CD8-positive, alpha-beta memory T cell (primary cell): ENCODE measurements at places on chromosomes 4 and X. TPM values are rescaled to one million over a fixed set of nuclear protein-coding genes. Genes with fewer than 3 reads are reported as not detected.

Gene MAGEB1
- total RNA-seq, result not detected

GRCh38 chrX:67892401-67892800, 348.6 kb downstream of the AR start:
- no peak overlapping the region for H3K4me3 ChIP-seq
- no peaks in the 10 kb centered on the region for H3K36me3 ChIP-seq

DNA sequence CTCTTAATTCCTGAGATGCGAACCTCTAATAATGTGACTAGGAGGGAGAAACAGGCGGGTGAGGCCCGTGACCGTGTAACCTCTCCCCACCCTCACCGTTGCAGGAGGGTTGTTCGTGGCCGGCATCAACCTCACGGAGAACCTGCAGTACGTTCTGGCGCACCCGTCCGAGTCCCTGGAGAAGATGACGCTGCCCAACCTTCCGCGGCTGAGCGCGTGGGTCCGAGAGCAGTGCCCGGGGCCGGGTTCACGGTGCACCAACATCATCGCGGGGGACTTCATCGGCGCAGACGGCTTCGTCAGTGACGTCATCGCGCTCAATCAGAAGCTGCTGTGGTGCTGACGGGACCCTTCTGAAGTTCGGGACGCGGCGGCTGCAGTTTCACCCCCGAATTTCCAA, 17.8 kb downstream of the PLCXD1 start:
- no peaks in the 10 kb centered on the region for H3K4me1 ChIP-seq
- H3K27me3 ChIP-seq, result no peaks in the 10 kb centered on the region
- no peaks in the 10 kb centered on the region for H3K36me3 ChIP-seq
- no peak for DNase-seq

DNA sequence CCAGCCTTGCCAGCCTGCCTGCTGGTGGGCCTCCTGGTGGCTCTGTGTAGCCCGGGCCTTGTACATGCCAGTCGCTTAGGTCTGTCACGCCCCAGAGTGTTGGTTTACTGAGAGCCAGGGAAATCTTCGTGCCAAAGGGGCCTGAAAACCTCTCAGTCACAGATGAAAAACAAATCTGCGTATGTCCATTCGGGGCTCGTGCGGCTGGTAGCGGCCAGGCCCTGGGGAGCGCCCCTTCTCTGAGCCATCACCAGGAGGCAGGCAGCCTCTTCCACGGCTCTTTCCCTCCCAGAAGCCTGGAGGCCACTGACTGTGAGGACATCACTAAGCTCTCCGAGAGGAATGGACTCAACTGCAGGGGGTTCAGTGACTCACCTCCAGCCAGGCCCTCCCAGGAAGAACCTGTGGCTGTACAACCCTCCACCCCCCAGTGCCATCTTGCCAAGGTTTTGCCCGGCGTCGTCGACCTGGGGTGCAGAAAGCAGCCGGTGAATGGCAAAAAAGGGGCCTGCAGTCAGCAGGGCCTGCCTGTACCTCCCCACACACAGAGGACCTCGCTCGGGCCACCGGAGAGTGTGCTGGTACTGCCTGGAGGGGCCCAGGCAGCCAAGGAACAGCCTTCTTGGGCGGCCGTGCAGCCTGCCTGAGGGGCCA, 162.2 kb downstream of the BCOR start:
- DNase-seq, result no peak
- H3K36me3 ChIP-seq, result no peaks in the 10 kb centered on the region
- H3K4me1 ChIP-seq, result peaks cover 6% of the 10 kb centered on the region
- H3K27me3 ChIP-seq, result no peaks in the 10 kb centered on the region
- no peak overlapping the region for H3K27ac ChIP-seq

GRCh38 chr4:121717680-121718237, 21.0 kb upstream of the ANXA5 start:
- no peaks in the 10 kb centered on the region for H3K4me1 ChIP-seq
- H3K27ac ChIP-seq, result no peak overlapping the region
- no peak for DNase-seq
- no peak overlapping the region for H3K4me3 ChIP-seq
- no peaks in the 10 kb centered on the region for H3K27me3 ChIP-seq

GRCh38 chr4:48157271-48157670, 23.2 kb upstream of the TXK start:
- no peak overlapping the region for H3K27ac ChIP-seq
- DNase-seq, result no peak
- no peaks in the 10 kb centered on the region for H3K4me1 ChIP-seq
- H3K4me3 ChIP-seq, result no peak overlapping the region
- H3K27me3 ChIP-seq, result no peaks in the 10 kb centered on the region

Gene ASB11
- total RNA-seq, result not detected

DNA sequence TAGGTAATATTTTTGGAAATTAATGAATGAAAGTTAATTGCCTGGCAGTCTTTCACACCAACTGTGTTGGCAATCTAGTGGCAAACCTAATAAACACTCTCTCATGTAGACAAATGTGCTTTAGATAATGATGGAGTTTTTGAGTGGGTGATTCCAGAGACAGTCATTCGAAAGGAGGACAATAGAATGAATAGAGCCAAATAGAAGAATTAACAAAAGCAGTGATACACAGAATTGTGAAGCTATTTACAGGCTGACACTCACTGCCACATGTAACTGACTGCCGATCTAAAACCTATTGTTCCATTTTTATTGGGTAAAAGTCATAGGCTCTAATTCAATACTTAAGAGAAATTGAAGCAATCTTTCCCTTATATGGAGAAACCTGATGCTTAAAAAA, 338.5 kb downstream of the PCDH7 start:
- H3K4me3 ChIP-seq, result no peak overlapping the region
- H3K27me3 ChIP-seq, result no peaks in the 10 kb centered on the region
- no peak overlapping the region for H3K27ac ChIP-seq
- no peaks in the 10 kb centered on the region for H3K4me1 ChIP-seq

Gene NOX1
- total RNA-seq, result not detected

Gene FGF5
- total RNA-seq, result not detected

DNA sequence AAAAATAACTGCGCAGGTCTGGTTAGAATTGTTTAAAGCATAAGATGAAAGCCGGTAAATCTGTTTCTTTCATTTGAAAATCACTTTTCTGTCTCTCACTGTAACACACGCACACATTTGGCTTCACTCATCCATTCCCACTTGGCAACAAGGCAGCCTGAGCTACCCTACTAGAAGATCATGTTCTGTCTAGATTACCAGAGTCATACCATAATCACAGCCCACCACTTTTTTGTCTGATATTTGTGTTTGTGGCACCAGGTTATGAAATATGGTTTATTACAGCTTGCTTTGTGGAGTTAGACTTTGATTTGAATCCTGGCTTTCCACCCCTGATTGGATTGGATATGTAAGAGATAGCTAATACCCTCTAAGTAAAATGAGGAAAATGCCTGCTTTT, 2.2 kb downstream of the USO1 start:
- no peaks in the 10 kb centered on the region for H3K27me3 ChIP-seq
- no peak for DNase-seq
- H3K4me3 ChIP-seq, result peak overlapping the region; percentile 36
- no peak overlapping the region for H3K27ac ChIP-seq

- H3K4me3 ChIP-seq, result no peak overlapping the region
- H3K36me3 ChIP-seq, result no peaks in the 10 kb centered on the region
- DNase-seq, result no peak
Observed at GRCh38 chr4:110068248-110068647, 130.2 kb downstream of the ELOVL6 start.

GRCh38 chrX:22268706-22269105, 4.0 kb upstream of the CBLL2 start:
- no peaks in the 10 kb centered on the region for H3K4me1 ChIP-seq
- DNase-seq, result no peak
- no peak overlapping the region for H3K27ac ChIP-seq
- no peaks in the 10 kb centered on the region for H3K27me3 ChIP-seq
- no peak overlapping the region for H3K4me3 ChIP-seq
- H3K36me3 ChIP-seq, result no peaks in the 10 kb centered on the region

GRCh38 chrX:77953302-77953701, 16.1 kb downstream of the PGAM4 start:
- no peak for DNase-seq
- no peak overlapping the region for H3K27ac ChIP-seq
- H3K36me3 ChIP-seq, result no peaks in the 10 kb centered on the region
- no peaks in the 10 kb centered on the region for H3K4me1 ChIP-seq
- no peaks in the 10 kb centered on the region for H3K27me3 ChIP-seq
- no peak overlapping the region for H3K4me3 ChIP-seq

DNA sequence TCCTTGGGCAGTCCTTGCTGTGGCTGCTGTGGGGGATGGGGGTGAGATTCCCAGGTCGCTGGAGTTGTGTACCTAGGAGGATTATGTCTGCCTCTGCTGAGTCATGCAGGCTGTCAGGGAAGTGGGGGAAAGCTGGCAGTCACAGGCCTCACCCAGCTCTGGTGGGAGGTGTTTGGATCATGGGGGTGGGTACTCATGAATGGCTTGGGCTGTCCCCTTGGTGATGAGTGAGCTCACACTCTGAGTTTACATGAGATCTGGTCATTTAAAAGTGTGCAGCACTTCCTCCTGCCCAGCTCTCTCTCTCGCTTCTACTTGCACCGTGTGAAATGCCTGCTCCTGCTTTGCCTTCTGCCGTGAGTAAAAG, 24.6 kb upstream of the PDLIM3 start:
- H3K4me3 ChIP-seq, result no peak overlapping the region
- DNase-seq, result no peak
- no peaks in the 10 kb centered on the region for H3K27me3 ChIP-seq
- H3K4me1 ChIP-seq, result no peaks in the 10 kb centered on the region

GRCh38 chr4:102036619-102037376, 246.3 kb downstream of the BANK1 start:
- H3K4me3 ChIP-seq, result no peak overlapping the region
- no peaks in the 10 kb centered on the region for H3K4me1 ChIP-seq
- no peak overlapping the region for H3K27ac ChIP-seq
- H3K27me3 ChIP-seq, result no peaks in the 10 kb centered on the region
- no peaks in the 10 kb centered on the region for H3K36me3 ChIP-seq

DNA sequence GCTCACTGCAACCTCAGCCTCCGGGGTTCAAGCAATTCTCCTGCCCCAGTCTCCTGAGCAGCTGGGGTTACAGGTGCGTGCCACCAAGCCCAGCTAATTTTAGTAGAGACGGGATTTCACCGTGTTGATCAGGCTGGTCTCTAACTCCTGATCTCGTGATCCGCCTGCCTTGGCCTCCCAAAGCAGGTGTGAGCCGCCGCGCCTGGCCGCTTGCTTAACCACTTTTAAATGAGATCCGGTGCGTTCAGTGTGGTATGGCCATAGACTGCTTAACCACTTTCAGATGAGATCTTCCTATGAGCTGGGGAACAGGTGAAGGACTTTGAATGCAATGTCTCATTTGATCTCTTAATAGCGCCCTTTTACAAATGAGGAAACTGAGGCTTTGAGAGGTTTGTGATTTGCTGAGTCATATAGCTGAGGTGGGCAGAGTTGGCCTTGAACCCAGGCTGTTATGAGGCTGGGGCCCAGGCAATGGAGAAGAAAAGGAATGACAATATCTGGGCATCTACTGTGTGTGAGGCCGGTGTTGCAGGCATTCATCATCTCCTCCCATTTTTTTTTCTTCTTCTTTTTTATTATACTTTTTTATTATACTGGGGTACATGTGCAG, 41.9 kb upstream of the NSG1 start:
- H3K36me3 ChIP-seq, result no peaks in the 10 kb centered on the region
- no peak overlapping the region for H3K27ac ChIP-seq

GRCh38 chr4:129468624-129469023, 372.7 kb downstream of the C4orf33 start:
- no peaks in the 10 kb centered on the region for H3K27me3 ChIP-seq
- no peaks in the 10 kb centered on the region for H3K4me1 ChIP-seq
- H3K4me3 ChIP-seq, result no peak overlapping the region
- no peak for DNase-seq
- H3K27ac ChIP-seq, result no peak overlapping the region

Gene PF4V1
- not detected for total RNA-seq

Gene IL21
- total RNA-seq, result 3.1 TPM

GRCh38 chrX:150572206-150572605, 3.8 kb downstream of the MTM1 start:
- H3K4me1 ChIP-seq, result peaks cover 73% of the 10 kb centered on the region
- H3K27me3 ChIP-seq, result no peaks in the 10 kb centered on the region
- no peaks in the 10 kb centered on the region for H3K36me3 ChIP-seq
- DNase-seq, result no peak
- peak overlapping the region; percentile 10 for H3K4me3 ChIP-seq

DNA sequence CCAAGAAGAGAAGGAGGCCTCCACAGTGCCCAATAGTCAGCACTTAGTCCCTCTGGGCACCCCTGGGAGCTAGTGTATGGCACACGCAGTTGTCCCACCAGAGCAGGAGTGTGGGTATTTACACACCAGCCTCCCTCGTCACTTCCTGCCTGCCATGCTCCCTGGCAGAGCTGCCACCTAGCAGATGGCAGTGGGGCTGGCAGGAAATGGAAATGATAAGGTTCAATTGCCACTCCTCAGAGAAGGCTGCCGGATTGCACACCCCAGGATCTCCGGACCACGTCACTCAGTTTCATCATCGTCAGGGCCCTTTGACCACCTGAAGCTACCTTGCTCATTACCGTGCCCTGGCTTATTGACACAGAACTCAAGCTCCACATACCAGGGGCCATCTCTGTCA, 173.3 kb upstream of the PSAPL1 start:
- no peak overlapping the region for H3K27ac ChIP-seq
- no peaks in the 10 kb centered on the region for H3K36me3 ChIP-seq
- H3K4me1 ChIP-seq, result no peaks in the 10 kb centered on the region

- H3K36me3 ChIP-seq, result no peaks in the 10 kb centered on the region
- peaks cover 6% of the 10 kb centered on the region for H3K4me1 ChIP-seq
- DNase-seq, result no peak
- no peak overlapping the region for H3K27ac ChIP-seq
- H3K27me3 ChIP-seq, result no peaks in the 10 kb centered on the region
- no peak overlapping the region for H3K4me3 ChIP-seq
Observed at GRCh38 chrX:68832101-68832416, 3.2 kb downstream of the EFNB1 start.

- no peaks in the 10 kb centered on the region for H3K4me1 ChIP-seq
- no peak for DNase-seq
- H3K36me3 ChIP-seq, result no peaks in the 10 kb centered on the region
- H3K4me3 ChIP-seq, result no peak overlapping the region
Observed at GRCh38 chr4:150720973-150721518, 139.1 kb downstream of the MAB21L2 start.

DNA sequence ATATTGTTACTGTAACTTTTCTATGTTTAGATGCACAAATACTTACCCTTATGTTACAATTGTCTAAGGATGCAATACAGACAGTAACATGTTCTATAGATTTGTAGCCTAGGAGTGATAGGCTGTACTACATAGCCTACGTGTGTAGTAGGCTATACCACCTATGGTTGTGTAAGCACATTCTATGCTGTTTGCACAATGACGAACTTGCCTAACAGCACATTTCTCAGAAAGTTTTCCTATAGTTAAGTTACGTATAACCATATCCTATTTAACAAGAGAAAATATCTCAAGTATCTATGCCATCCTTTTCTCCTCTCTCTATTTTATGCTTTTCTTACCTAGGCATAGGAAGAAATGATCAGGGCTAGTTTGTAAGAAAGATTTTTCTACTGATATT, 710.8 kb upstream of the HTR2C start:
- H3K27me3 ChIP-seq, result no peaks in the 10 kb centered on the region
- no peak for DNase-seq
- H3K4me1 ChIP-seq, result no peaks in the 10 kb centered on the region
- H3K27ac ChIP-seq, result no peak overlapping the region
